HTR-8/SVneo (cell line): ENCODE measurements at places on chromosomes 4 and X.
A peak's percentile ranks its signal among the peaks of the same experiment; 100 is the strongest.

GRCh38 chr4:182540496-182540895 is 297.3 kb downstream of the TENM3 start:
- DNase-seq, result no peak

DNA sequence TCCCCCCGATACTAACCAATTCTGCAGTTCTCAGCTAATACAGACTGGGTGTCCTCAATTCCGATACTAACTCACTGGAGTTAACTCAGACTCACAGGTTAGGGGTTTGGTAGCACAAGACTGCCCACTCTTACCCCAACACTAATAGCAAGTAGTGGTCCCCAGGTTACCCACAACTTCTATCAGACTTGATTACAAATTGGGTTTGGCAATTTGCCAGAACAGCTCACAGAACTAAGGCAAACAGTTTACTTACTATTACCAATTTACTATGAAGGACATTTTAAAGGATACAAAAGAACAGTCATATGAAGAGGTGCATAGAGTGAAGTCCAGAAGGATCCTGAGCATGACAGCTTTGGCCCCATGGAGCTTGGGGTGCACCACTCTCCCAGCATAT is 201.8 kb upstream of the VCX start:
- no peak for DNase-seq

GRCh38 chrX:41108007-41108406 is 22.8 kb downstream of the USP9X start:
- DNase-seq, result no peak

DNA sequence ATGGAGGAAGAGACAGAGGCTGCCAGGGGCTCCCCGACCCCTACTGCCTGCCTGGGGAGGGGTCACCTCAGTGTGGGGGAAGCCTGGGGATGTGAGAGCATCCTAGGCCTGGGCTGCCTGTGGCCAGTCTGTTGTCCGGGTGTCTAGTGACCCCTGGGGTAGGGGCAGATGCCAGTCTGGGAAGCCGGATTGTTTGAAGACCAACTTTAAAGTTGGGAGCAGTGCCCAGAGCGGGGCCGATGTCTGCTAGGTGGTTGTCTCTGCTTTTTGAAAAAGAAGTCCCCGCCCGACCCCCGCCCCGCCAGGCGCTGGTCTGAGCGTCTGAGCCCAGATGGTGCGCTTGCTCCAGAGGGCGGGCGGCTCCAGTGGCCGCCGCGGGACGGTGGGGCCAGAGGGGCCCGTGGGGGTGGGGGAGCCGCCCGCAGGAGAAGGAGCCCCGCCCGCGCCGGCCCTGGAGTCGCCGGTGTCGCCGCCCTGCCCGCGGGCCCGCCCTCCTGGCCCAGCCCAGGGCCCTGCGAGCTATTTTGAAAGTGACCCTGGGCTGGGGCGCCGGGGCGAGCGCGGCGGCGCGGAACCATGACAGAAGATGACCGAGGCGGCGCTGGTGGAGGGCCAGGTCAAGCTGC is at the start of gene DOK7:
DOK7 (plus strand) TSS at position 517 of the 626 bp plus-strand sequence; CDS start at position 587, 70 bp downstream.
- no peak for DNase-seq

DNA sequence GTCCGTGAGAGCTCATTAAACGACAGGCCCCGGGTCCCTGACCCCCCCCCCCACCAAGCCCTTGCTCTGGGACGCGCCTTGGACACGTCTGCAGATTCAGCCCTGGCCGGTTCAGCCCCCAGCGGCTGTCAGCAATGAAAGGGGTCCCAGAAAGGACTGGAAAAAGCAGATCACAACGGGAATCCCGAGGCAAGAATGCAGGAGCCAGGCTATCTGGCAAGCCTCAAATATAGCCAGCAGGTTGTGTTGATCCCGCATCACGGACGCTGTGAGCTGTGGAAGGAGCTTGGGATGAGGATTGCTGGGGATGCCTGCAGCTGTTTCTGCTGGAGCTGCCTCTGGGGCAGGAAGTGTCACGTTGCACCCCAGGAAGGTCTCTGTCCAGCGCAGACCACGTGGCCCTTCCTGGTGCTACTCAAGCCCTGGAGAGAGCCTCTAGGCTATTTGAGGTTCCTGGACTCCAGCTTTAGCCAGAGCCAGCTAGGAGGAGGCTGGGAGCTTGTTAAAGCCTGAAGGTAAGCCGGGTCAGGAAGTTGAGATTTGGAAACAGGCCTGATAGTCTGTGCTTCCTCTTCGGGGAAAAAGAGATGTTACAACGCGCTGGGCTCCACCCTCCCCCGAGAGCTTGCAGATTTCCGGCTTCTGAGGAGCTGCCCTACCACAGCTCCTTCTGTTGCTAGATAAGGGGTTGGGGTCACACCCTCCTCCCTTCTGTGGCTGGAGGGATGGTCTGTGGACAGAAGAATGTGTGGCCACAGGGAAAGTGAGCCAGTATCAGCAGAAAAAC is 19.3 kb upstream of the CSF2RA start:
- DNase-seq, result peak; percentile 75

GRCh38 chrX:74232859-74233258 is 71.1 kb upstream of the ZCCHC13 start:
- no peak for DNase-seq

DNA sequence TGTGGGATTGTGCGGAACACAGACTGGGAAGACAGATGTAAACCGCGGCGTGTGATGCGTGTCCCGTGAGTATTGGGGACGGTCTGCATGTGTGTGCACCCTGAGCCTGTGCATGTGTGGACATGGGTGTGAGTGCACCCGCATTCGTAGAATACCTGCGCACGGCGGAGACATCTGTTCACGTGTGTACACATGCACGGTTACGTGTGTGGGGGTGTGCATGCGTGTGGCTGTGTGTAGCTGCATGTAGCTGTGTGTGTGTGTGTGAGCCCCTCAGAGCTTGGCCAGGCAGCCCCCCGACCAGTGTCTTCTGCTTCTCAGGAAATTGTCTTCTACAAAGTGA is 19.6 kb downstream of the ATP5ME start:
- DNase-seq, result no peak

DNA sequence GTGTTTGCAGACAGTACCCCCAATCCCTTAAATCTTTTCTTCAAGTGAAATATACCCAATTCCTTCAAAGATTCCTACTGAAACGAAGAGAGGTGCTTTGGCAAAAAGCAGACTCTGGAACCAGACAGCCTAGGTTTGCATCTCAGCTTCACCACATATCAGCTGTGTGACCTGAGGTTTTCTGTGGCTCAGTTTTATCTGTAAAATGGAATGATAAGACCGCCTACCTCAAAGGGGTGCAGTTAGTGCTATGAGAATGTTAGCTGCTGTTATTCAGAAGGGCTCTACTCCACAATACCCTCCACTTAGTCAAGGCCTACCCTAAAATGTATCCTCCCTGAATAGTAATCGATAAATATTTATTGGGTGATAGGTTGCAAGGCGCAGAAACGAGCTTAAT is 664 bp downstream of the PIR start:
- DNase-seq, result no peak

DNA sequence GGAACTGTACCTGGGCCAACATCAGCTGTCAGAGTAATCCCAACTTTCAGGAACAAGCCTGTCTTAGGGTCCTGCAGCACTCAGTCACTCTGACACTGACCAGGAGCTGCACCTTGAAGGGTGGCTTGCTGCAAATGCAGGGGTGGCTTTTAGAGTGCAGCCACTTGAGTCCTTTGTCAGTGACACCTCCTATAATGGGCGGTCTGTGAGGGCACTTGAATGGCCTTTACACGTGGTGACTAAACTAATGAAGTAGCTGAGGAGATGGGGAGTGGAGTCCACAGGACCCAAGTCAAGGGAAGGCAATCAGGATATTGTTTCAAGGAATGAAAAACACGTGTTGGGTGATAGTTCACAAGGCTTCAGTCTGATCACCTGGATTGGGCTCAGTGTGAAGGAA is 11.1 kb upstream of the LNX1 start:
- no peak for DNase-seq

- no peak for DNase-seq
These were observed 140.3 kb upstream of the SMAD1 start for GRCh38 chr4:145341381-145341780.

- DNase-seq, result no peak
These were observed 20.3 kb upstream of the SOD3 start for GRCh38 chr4:24775032-24775605.

DNA sequence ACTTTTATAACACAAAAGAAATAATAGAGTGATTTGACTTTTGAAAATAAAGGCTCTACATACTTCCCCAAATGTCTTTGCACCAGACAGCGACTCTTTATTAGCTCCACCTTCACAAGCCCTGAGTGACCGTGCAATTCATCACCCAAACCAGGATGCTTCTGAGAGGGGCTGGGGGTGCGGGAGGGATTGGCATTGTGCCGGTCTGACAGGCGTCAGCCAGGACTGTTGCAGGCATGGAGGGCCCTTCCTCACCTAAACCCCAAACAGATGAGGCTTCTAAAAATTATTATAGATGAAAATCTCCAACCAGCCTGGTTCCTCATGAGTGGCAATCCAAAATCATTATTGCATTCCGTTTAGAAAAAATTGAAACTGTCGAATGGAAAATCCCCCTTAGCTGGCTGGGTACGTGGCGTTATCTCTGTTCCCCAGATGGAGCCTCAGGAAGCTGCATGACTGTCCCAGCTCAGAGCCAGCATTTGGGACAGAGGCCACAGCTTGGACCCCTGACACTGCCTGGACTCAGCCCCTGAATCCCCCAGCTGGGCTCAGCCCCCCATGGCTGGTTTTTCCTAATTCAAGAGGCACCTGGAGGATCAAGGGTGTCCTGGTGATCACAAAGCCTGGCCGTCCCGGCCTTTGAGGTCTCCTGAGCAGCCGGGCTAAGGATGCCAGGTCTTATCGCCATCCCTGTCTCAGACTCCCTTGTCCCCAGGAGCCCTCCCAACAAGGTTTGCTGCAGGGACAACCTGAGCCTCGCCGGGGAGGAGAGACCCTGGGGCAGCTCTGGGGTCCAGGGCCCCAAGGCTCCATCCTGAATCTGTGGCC is 60.4 kb downstream of the SORCS2 start:
- DNase-seq, result no peak

DNA sequence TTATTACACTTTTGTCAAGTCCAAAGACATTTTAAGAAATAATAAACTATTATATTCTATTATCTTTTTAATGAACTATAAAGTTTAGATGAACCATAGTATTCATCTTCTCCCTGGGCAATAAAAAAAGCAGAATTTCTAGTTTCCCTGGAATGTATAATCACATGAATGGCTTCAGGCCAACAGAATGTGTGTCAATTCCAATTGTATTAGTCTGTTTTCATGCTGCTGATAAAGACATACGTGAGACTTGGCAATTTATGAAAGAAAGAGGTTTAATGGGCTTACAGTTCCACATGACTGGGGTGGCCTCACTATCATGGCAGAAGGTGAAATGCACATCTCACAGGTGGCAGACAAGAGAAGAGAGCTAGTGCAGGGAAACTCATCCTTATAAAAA is 70.7 kb upstream of the ANXA10 start:
- no peak for DNase-seq

GRCh38 chr4:91448668-91449330 is 855.0 kb upstream of the GRID2 start:
- DNase-seq, result peak; percentile 24

GRCh38 chrX:133413218-133413925 is 1.9 kb downstream of the GPC4 start:
- DNase-seq, result no peak

- no peak for DNase-seq
These were observed 48.3 kb downstream of the RAI2 start for GRCh38 chrX:17812763-17813162.

GRCh38 chr4:43932448-43932847 is 516.2 kb downstream of the KCTD8 start:
- no peak for DNase-seq

DNA sequence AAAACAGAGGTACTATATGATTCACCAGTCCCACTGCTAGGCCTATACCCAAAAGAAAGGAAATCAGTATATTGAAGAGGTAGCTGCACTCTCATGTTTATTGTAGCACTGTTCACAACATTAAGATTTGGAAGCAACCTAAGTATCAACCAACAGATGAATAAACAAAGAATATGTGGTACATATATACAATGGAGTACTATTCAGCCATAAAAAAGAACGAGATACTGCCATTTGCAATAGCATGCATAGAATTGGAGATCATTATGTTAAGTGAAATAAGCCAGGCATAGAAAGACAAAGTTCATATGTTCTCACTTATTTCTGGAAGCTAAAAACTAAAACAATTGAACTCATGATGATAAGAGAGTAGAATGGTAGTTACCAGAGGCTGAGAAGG is 72.6 kb downstream of the FGF16 start:
- no peak for DNase-seq

DNA sequence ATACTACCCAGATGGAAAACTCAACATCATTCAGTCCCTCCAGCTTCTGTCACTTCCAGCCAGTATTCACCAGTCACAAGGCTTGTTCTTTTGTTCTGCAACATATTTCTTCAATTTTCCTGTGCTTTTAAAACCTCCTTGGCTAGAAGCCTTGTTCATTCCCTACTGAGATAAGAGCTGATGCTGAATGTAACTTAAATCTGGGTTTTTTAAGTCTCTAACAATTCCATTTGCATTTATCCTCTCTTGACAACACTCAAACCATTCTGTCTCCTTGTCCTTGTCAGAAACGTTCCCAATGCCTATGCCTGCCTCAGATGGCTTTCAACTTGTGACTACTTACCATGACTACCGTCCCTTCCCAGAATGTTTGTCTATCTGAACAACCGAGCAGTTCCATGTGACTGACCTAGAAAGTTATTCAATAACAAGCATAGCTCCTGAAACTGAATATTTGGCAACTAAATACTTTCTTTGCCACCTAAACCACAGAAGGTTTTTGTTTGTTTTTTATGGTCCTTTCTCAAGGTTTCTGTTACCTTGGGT is 682.9 kb upstream of the GALNTL6 start:
- DNase-seq, result no peak

- no peak for DNase-seq
These were observed 89.5 kb upstream of the CITED1 start for GRCh38 chrX:72395237-72395636.

GRCh38 chr4:122537388-122538135 is 81.0 kb upstream of the IL2 start:
- DNase-seq, result no peak

DNA sequence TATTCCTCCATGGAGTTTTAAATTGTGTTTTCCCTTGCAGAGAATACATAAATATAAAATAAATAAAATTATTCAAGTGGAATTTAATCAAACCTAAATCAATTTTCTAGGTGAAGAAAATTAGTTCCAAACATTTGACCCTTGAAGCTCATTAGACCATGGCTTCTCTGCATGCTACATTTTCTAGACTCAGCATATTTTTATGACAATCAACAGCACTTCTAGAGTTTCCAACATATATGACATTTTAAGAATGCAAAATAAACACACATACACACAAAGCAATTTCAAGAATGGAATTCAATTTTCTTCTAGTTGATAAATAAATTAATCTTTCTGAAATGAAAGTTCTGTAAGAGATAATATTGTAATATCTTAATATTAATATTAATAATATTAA is 1083.9 kb upstream of the INTU start:
- no peak for DNase-seq

DNA sequence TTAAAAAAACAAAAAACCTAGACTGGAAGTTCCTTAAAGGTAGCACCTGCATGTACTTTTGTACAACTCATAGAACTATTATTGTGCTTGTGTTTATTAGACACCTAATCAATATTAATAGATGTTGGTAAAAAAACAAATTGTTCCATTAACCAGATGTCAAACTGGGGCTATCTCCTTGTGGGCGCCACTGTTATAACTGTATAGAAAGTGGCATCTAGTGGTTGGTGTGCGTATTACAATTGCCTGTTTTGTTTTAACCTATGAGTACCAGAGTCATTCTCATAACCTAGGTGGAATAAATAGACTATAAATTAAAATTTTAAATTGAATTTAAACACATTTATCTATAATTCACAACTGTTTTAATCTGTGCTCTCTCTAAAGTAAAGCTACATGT is 97.4 kb downstream of the COL4A5 start:
- DNase-seq, result peak; percentile 2

GRCh38 chr4:154368060-154368459 is 123.5 kb downstream of the DCHS2 start:
- DNase-seq, result no peak
